ENCODE measurements at places on chromosomes 16 and 17.

DNA sequence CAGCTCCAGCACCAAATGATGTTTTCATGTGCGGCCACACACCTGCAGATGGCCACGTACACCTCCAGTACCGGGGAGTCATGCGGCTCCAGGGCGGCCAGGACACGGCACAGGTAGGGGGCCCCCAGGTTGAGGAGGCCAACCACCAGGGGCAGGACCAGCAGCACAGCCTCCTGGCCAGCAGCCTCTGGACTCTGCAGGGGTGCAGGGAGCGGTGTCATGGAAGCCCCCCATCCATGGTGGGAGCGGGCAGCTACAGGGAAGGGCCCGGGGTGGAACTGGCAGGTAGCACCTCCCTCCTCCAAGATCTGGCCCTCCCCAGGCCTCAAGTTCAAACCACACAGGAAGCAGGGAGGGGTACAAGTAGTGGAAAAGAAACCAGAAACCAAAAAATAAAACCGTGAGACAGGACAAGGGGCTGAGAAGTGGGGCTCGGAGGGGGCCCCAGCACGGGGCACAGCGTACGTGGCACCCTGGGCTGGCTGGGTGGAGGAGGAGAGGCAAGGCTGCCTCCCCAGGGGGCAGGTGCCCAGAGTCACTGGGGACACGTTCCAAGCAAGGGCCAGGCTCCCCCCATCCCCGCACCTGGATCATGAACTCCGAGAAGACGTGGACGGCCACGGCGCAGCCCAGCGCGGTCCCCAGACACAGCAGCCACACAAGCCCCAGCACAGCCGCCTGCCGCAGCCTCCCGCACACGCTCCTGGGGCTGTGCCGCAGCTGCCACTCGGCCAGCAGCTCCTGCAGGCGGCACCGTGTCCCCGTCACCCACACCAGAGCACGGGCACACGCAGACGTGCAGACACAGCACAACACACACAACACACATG lies 7.4 kb downstream of the TMC6 start:
- DNase-seq, result no peak

DNA sequence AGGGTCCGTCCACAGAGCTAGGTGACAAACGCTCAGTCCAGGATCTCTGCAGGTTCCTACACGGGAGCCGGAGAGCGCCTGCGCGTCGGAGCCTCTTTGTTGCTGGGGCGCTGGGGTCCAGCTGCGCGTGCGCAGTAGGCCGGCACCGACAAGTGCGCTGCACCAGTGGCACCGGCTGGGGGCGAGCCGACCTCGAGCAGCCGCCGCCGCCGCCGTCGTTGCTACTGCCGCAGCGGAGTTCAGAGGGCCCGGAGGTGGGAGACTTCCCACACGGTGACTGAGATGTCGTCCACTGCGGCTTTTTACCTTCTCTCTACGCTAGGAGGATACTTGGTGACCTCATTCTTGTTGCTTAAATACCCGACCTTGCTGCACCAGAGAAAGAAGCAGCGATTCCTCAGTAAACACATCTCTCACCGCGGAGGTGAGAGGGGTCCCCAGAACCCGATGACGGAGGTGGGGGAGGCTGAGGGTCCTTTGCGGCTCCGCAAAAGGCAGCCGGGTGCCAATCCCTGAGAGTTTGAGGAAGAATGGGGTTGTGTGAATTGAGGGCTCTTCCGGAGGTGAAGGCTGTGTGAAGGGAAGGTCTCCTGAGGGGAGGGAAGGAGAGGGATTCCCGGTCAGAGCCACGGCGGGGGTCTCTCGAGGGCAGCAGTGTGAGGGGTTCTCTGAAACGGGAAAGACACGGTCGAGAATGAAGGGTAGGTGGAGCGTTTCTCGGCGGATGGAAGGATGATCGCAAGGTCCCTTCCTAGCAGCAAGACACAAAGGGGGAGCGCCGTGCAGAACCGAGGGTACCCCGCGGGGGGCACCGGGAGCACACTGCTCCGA lies at the start of gene GDPD1:
TSS of gene GDPD1 (plus strand) at position 184 of the 831 bp plus-strand sequence. CDS start at position 283, 99 bp downstream.
- DNase-seq, result peak; percentile 91

GRCh38 chr16:1706386-1707192 lies 594 bp downstream of the MAPK8IP3 start:
- no peak for DNase-seq

DNA sequence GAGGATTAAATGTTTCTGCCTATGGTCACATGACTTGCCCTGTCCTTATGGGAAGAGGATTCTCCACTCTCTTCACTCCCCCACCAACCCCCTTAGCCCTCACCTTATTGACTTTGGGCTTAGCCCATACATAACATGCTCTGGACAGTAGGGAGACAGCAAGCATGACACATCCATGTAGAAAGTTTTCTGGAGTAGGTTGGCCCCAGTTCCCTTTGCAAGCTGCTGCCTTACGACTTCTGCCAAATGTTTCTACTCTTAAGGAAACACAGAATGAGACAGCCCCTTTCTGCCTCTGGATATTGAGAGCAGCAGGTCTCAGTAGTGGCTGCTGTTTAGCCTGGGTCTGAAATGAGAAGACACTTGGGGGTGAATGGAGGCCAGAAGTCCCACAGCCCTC lies 282.2 kb downstream of the MAP2K6 start:
- DNase-seq, result no peak

DNA sequence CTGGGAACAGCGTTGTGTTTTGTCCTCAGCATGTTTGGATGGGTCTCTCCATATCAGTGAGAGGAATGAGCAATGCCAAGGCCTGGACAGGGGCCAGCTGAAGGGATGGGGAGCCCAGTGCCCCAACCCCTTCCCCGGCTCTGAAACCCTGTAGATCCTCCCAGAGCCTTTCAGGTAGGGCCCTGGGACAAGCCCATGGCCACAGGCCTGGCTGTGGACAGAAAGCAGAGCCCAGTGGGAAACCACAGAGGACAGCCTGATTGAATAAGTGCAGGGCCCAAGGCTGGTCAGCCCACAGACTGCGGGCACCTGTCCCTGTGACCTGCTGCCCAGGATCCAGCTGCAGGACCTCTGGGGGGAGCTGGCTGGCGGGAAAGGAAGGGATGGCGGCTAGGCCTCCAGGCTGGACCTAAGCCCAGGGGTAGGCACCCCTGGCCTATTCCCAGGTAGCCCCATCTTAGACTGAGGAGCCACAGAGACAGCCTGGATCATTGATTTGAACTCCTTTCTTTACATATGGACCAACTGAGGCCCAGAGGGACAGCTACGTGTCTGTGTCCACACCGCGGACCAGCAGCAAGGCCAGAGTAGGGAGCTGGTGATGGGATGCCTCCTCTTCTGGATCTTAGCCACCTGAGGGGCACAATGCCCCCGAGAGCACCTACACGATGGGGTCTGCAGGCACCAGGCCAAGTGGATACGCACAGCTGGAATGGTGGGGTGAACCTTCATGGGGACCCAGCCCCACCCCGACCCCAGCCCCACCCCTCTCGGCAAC lies 1.3 kb downstream of the CCDC102A start:
- DNase-seq, result no peak

DNA sequence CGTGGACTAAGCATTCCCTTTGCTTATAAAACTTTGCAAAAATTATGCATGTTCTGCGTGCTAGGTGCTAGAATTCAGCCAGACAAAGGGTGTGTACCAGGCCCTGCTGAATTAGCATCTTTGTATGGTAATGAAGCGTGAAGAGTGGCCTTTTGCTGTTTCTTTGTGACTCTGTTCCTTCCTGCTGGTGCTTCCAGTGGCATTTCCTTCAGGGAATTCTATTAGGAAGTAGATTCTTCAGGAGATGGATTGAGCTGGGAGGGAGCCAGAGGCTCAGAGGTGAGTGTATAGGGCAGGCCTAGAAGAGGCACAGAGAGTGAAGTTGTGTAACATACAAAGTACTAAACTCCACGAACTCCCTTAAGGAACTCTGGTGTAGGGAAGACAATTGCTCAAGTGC lies 73.9 kb upstream of the ASIC2 start:
- DNase-seq, result no peak

DNA sequence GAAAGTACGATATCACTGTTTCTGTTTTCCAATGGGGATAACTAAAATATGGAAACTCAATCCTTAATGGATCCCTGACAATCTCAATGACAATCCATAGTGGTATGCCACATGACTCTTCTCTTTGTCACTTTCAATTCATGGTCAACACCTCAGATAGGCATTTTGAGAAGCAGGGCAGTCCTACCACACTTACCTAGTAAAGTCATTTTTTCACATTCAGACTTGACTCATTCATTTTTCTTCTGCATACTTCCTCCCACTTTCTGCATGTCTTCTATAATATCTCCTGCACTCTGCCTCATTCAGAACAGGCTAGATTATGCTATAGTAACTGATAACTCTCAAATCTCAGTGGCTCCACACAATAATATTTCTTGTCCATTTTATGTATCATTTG lies 117.5 kb downstream of the FTO start:
- peak; percentile 14 for DNase-seq

- DNase-seq, result peak; percentile 97
Observed at GRCh38 chr16:56558024-56558747, 6.7 kb upstream of the MT4 start.

GRCh38 chr16:57271867-57272495 lies 12.5 kb downstream of the PLLP start:
- DNase-seq, result no peak

GRCh38 chr16:53991754-53992378 lies 287.9 kb downstream of the FTO start:
- DNase-seq, result peak; percentile 3

- DNase-seq, result no peak
Observed at GRCh38 chr16:78925083-78925767, 675.3 kb downstream of the MAF start.

- no peak for DNase-seq
Observed at GRCh38 chr16:48537275-48537674, 72.7 kb downstream of the N4BP1 start.

DNA sequence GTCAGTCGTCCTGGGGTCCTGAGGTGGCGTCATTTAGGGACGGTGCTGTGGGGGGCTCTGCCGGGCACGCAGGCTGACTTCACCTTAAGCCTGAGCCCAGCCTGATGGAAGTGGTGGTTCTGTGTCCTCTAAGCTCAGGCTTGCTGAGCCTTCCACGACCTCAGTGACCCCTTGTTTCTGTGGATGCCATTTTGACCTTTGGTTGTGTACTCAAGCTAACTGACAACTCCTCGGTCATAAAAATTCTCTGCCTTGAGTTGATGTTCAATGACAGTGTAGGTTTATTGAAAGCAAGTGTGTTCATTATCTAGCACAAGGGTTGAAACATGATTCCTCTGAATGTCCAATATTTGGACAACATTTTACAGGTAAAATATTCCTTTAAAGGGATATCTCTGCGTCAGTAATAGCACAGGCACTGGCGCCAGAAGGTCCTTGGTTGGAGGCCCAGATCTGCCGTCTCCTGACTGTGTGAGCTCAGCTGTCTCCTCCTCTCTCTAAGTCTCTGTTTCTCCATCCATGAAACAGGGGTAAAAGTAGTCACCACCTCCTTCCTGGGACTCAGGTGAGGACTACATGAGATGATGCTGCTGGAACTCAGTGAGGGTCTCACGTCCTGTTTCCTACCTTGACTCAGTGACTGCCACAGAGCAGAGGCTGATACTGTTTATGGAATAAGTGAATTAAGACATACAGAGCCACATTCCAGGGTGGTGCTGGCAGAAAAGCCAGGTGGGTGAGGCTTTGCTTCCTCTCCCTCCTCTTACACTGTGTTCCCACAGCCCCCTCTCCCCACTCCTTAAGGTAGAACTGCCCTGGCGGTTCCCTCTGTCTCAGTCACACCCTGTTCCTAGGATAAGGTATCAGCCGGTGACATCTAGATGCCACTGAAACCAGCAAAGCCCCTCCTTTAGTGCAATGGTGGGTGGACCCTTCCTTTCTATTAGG lies 75.7 kb downstream of the IRF8 start:
- DNase-seq, result no peak

GRCh38 chr17:8122422-8122923 lies 1.4 kb downstream of the HES7 start:
- peak; percentile 56 for DNase-seq

DNA sequence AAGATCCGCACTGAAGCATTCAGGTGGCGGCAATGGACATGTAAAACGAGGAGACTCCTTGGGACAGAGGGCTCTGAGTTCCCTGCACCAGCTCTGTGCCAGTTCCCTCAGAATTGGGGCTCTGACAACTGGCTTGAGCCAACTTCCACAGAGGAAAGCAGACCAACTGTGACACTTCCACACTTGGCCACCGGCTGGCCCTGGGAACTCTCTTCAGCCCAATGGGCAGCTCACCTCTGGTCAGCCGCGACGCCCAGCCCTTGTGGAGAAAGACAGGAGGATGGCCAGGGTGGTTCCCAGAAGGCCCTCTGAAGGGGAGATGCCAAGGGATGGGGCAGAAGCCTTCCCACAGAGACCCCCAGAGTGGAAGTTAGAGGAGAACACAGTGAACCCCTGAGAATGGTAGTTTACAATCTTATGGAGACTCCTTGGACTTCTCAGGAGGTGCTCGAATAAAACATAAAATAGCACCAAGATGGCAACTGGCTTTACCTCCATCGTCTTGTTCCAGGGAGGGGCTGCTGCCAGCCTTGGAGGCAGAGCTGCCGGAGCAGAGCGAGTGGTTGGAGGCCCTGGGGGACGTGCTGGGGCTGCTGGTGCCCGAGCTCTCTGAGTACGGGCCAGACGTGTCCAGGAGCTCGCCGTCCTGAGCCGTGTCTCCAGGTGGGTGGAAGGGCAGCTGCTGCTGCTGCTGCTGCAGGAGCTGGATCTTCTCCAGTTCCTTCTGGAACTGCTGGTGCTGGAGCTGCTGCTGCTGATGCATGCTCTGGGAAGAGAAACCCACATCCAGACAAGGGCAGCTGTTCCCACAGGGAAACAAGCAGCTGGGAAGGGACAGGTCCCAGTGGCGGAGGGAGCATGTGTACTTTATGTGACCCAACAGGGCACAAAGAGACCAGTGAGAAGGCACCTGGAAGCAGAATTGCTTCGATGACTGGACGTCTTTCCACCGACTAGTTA lies 35.0 kb upstream of the ICAM2 start:
- DNase-seq, result no peak

DNA sequence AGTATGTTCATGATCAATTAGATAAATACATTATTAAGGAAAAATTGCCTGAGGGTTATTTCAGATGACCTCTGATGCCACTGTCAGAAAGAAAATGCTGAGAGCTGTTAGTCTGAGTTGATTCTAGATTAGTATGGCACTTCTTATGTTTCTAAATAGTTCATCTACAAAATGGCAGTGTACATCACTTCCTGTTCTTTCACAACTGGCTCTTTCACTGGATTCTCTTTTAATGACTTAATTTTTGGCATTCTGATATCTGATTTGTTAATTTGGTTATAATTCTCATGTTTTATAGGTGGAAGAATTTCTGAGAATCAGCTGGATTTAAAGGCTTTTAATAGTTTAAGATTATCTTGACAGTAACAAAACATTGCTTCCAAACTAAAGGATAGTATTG lies 3.3 kb downstream of the TAOK1 start:
- no peak for DNase-seq

GRCh38 chr17:4208238-4208637 lies 55.5 kb downstream of the ANKFY1 start:
- no peak for DNase-seq

DNA sequence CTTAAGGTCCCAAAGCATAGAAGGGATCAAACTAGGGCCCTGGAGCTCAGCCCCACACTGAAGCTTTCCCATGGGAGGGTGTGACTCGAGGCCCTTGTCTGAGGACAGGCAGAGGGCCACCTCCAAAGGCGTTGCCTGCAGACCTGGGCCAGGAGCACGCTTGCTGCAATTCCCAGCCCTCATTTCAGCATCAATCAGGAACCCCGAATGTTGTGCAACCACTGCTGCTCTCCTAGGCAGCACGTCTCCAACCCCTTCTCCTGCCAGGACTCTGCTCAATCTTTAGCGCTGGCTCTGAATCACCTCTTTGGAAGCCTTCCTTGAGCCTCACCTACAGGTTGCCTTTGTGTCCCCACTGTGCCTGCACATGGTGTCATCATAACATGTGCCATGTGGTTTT lies 14.0 kb upstream of the ATP2C2 start:
- DNase-seq, result no peak

GRCh38 chr17:83055911-83056582 lies 23.4 kb upstream of the METRNL start:
- DNase-seq, result peak; percentile 90

Measured in A172 (cell line).